ENCODE measurements at places on chromosomes 13 and 19.

- no peak for DNase-seq
Observed at GRCh38 chr13:57637515-57637914, 6.0 kb downstream of the PCDH17 start.

DNA sequence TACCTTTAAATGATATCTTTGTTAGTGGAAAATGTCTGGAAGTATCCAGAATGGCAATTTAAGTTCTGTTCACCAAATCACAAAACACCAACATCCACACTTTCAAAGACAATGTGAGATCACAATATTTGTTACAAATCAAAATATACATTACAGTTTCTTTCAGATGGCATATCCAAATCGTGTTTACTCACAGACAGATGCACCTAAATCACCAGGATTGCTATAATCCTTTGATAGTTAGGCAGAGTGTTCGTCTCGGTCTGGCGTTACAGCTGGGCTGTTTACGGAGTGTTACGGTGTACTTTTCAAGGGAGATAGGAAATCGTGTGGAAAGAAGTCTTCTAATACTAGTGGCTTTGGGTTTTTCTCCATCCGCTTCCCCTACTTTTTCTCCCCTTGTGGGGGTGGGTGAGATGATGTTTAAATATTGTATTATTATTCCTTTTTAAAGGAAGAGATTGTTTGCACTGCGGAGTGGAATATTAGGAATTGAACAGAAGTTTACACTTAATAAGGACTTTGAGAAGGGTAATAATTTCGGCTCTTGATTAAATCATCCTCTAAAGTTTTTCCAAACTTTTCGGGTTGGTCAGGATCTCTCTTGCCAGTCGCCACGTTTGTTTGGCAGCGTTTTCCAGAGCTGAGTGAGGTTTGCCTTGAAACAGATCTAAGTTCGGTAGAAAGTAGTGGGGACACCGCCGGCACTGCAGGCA lies 1.8 kb downstream of the MAB21L1 start:
- no peak for DNase-seq

DNA sequence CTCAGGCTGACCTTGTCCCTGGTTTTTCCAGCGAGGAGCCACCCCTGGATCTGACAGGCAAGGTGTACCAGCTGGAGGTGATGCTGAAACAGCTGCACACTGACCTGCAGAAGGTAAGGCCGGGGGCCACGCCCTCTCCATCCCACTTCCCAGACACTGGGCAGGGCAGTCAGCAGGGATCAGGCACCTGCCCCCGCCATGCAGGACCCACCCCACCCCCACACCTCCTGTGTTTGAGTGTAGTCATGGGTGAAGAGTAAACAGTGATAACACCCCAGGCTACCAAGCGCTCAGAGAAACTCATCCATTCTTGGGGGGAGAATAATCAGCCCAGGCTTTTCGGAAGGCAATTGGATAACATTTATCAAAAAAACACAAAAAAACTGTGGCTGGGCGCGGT lies 19.9 kb downstream of the DPF1 start:
- DNase-seq, result no peak

DNA sequence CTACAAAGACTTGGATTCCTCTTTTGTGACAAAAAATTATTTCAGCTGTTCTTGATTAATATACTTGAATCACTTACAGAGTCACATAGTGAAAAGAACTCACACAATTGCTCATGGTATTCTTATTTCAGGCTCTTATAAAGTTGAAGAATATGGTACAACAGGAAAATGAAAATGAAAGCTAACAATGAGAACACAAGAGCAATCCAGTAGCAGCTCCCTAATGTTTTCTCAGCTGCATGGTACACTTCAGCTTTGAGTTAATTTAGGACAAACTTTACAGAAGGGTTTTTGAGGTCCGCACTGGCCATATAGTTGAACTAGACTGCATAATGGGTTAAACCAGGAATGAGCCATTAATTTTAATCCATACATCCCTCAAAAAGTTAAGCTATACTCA lies 1261.8 kb downstream of the SLITRK5 start:
- no peak for DNase-seq

DNA sequence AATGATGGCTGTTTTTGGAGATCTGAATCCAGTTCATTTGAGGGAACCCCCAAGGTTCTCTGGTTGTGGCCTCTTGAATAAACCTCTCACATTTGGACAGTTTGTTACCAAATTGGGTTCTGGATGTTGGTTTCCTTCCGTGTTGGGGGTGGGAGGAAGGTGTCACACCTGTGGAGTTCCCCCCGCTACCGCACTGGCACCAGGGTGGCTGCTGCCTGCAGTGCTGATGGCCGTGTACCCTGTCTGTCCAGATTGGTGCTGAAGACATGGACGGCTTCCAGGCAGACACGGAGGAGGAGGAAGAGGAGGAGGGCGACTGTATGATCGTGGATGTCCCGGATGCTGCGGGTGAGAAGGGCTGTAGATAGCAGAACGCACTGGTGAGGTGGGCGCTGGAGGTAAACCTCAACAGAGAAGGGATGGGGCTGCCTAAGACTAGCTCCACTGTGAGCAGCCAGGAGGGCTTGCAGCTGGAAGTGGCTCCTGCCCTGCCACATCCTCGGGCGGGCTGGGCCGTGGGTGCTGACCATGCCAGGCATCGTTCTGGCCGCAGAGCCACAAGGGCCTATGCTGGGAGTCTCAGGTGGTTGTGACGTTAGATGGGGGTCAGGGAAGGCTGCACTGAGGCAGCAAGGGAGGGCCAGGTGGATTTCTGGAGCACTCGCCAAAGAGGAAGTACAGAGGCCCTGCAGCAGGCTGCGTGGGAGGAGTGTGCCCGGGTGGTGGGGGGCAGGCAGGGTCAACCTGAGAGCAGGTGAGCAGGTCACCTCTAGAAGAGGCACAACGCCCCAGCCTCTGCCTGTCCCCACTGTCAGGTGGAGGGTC lies 15.4 kb downstream of the UBXN6 start:
- no peak for DNase-seq

Measured in stimulated activated CD8-positive, alpha-beta memory T cell treated with anti-CD3 and anti-CD28 coated beads, Interleukin-15, amount 100 ng/mL, for 24 hours (primary cell).